Smooth muscle cell of the pulmonary artery (primary cell): ENCODE measurements at places on chromosomes 4 and X. TPM values are rescaled to one million over a fixed set of nuclear protein-coding genes. Genes with fewer than 3 reads are reported as not detected.

Gene ETDA
- total RNA-seq = not detected in 2 replicates

Gene HMX1
- total RNA-seq = not detected in 2 replicates

Gene IGFBP7
- total RNA-seq = 2,245 and 2,337 TPM in 2 replicates

Gene ZDHHC9
- 30.3 and 41.4 TPM in 2 replicates for total RNA-seq

Gene BEX2
- total RNA-seq = 1.0 and 1.9 TPM in 2 replicates

Gene SHROOM2
- 0.07 and 0.72 TPM in 2 replicates for total RNA-seq
